Suppressor macrophage treated with lipopolysaccharide for 1 hour (primary cell): ENCODE measurements at places on chromosomes 5 and 9.

DNA sequence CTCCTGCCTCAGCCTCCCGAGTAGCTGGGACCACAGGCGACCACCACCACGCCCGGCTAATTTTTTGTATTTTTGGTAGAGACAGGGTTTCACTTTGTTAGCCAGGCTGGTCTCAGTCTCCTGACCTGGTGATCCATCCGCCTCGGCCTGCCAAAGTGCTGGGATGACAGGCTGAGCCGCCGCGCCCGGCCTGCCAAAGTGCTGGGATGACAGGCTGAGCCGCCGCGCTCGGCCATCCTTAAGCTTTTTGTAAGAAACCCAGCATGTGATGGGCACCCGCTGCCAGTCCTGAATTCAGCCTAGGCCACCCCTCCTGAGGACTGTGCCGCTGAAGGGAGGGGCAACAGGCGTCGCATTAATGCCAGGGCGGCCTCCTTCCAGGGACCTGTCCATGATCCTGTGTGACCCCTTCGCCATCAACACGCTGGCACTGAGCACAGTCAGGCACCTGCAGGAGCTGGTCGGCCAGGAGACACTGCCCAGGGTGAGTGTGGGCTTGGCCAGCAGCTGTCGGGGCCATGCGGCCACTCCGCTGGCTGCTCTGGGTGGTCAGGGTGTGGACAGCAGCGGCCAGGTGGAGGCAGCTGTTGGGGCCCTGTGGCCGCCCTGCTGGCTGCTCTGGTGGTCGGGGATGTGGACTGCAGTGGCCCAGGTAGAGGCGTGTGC, 10.5 kb downstream of the NELFB start:
- no peak for DNase-seq

- peak; percentile 79 for DNase-seq
Observed at GRCh38 chr9:34690983-34691935, at the start of gene CCL19. TSS of gene CCL19 (minus strand) at chr9:34691276. CDS start at chr9:34691139, 137 bp downstream.

GRCh38 chr5:119054101-119054500, 16.8 kb upstream of the DMXL1 start:
- DNase-seq, result no peak

DNA sequence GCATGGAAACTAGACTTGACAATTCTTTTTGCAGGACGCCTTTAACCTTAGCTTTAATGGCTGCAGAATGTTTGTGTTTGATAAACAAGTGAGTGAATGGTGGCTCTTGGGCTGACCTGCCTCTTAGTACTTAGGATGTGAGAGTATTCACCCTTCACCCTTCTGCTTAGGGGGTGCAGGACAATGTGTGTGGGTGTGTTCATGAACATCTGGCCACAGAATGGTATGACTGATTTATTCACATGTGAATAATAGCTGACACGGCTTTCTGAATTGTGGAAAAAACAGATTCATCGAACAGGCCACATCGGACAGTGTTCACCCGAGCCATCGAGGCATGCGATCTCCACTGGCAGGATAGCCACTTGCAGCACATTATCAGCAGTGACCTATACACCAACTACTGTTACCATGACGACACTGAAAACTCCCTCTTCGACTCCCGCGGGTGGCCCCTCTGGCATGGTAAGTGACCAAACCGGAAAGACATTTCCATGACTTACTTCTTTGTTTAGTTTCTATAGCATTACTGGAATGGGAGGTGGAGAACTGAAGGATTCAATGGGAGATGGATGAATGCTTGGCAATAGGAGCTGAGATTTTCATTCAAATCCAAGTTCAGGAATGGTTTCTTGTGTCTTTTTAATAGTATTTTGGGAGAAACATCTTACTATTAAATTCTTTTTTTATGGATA, 193.6 kb downstream of the ZSWIM6 start:
- DNase-seq, result no peak

- DNase-seq, result no peak
Observed at GRCh38 chr5:102762095-102762534, 7.0 kb downstream of the PAM start.

DNA sequence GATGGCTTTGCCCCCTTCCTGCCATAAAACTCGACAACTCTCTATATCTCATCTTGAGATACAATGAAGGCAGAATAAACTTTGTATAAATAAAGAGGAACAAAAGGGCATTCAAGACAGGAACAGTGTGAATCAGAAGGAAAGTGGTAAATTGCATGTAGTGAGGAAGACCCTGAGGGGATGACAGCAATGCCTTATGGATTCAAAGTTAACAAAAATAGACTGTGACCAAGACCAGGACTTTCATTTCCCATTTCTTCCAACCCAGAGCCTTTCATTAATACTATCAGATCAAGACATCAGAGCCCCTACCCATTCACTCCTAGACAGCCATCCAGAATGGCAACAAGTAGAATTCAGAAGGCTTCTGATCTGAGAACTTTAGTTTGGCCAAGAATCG, 46.4 kb upstream of the ZNF462 start:
- peak; percentile 60 for DNase-seq

DNA sequence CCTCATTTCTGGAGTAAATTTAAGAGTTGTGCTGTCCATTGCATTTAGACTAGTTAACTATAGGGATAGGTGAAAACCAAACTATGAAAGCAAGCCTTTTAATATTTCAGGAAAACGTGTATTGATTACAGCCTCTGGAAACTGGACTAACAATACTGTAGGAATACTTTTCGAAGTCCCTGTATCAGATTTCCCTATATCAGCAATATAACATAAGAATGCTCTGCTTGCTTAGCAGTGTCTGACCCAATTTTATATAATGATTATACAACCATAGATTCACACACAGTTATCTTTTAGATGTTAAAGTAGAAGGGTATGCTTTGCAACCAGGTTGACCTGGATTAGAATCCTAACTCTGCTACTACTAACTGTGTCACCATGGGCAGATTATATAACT, 203.1 kb downstream of the WDR70 start:
- no peak for DNase-seq

DNA sequence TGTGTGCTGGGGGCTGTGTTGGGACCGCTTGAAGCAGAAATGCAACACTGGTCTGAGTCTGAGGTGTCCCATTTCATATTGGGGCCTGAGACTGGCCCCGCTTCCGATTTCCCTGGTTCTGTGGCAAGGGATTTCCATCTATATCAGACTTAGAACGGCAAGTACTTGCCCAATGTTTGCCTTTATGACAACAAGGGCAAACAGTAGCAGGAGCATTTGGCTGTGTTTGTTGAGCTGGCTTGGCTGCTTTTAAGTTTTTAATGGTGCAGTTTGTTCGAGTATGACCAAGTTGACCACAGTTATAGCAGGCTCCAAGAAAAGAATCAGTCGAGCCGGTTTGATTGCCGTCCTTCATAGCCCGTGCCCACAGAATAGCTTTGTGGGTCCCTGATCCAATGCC, 17.0 kb downstream of the HSDL2 start:
- DNase-seq, result no peak

DNA sequence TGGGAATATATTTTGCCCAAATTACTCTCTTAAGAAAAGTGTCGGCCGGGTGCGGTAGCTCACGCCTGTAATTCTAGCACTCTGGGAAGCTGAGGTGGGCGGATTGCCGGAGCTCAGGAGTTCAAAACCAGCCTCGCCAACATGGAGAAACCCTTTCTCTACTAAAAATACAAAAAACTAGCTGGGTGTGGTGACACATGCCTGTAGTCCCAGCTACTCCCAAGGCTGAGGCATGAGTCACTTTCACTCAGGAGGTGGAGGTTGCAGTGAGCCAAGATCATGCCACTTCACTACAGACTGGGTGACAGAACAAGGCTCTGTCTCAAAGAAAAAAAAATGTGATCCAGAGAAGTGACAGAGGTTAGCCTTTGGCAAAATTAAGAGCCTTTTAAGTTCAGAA, 26.4 kb upstream of the TMEM171 start:
- DNase-seq, result peak; percentile 59

DNA sequence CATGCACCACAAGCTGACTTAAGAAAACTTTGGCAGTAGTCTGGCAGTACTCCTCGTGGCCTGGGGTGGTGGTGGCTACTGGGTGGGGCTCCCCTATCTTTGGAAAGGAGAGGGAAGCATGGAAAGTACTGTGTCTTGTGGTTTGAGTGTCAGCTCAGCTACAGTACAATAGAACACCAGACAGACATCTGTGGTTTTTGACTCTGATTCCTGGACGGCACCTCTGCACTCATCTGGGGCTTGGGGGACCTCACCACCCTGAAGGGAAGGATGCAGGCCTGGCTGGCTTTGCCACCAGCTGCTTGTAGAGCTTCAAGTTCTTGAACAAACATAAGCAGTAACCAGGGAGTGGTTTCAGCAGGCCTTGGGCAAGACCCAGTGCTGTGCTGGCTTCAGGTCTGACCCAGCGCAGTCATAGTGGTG, 40.6 kb downstream of the TNFSF8 start:
- DNase-seq, result peak; percentile 61

DNA sequence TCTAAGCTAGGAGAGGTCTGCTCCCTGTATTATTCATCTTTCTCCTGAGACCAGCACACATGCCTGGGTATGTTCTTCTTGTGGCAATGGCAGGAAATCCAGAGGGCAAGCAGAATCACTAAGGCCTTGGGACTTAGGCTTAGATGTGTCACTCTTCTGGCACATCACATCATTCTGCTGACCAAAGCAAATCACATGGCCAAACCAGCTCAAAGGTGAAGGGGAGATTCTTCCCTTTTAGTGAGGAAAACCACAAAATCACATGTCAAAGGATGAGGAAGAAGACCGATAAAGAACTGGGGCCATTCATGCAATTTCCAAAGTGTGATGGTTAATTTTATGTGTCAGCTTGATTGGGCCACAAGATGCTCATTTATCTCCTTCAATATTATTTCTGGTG, 5.7 kb upstream of the AGGF1 start:
- DNase-seq, result peak; percentile 71

- no peak for DNase-seq
Observed at GRCh38 chr9:7287986-7288385, 511.6 kb downstream of the DMAC1 start.

DNA sequence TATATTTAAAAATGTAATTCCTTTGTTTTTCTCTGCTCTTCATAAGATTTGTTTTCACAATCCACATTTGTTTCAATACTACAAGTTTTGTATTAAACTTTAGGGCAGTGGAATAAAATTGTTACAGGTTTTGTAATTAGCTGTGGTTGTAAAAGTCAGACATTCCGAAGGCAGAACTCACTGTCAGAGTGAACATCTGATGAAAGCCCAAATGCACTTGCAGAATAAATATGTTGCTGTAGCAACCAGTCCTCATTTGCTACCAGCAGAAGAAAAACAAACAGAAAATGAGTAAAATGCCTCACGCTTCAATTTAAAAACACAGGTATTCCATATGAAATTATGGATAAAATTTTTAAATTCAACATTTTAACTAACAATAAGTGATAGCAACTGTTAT, 740.1 kb upstream of the FAM174A start:
- no peak for DNase-seq

- no peak for DNase-seq
Observed at GRCh38 chr9:124754289-124754688, 16.8 kb downstream of the NR6A1 start.

GRCh38 chr9:20397348-20397747, 225.0 kb downstream of the MLLT3 start:
- DNase-seq, result no peak

GRCh38 chr5:5303242-5303641, 119.2 kb upstream of the ICE1 start:
- DNase-seq, result no peak

GRCh38 chr9:125049212-125050049, 93.9 kb downstream of the SCAI start:
- DNase-seq, result no peak

- no peak for DNase-seq
Observed at GRCh38 chr9:116975126-116975525, 288.0 kb downstream of the TRIM32 start.

DNA sequence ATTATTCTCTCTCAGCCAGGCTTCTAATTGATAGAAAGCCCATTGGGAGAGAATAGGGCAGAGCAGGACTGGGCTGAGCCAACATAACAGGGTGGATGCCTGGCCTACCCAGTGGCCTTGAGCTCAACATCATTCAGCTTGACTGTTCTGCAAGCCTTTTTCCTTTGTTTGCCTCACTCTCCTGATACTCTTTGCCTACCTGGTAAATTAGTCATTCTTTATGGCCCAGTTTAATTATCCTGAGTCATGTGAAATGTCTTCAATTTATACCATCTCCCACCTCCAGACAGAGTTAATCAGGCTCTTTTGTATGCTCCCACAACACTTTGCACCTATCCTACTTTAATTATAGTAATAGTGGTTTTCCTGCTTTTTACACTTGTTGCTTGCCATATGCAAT, 13.6 kb downstream of the GLRA1 start:
- no peak for DNase-seq

DNA sequence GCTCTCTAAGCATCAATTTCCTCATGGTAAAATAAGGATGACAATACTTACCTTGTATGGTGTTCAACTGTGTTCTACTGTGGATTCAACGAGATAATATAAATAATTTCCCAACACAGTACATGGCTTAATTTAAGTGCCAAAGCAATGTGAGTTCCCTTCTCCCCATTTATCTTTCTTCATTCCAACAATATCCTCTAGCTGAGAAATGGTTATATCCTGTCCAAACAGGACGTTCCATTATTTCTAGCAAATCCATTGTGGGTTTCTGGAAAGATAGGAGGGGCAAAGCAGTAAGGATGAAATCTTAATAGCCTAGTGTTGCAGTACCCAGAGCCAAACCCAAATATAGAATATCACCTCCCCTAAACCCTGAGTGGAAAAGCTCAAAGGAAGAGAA, 22.0 kb downstream of the ABCA1 start:
- no peak for DNase-seq
